ENCODE measurements at places on chromosomes 1 and 21.

- DNase-seq = no peak
Observed at GRCh38 chr1:8097077-8097799, 71.1 kb upstream of the ERRFI1 start.

- DNase-seq = no peak
Observed at GRCh38 chr1:101073836-101074235, 48.3 kb upstream of the DPH5 start.

- DNase-seq = no peak
Observed at GRCh38 chr1:222241410-222241809, 306.5 kb downstream of the HHIPL2 start.

DNA sequence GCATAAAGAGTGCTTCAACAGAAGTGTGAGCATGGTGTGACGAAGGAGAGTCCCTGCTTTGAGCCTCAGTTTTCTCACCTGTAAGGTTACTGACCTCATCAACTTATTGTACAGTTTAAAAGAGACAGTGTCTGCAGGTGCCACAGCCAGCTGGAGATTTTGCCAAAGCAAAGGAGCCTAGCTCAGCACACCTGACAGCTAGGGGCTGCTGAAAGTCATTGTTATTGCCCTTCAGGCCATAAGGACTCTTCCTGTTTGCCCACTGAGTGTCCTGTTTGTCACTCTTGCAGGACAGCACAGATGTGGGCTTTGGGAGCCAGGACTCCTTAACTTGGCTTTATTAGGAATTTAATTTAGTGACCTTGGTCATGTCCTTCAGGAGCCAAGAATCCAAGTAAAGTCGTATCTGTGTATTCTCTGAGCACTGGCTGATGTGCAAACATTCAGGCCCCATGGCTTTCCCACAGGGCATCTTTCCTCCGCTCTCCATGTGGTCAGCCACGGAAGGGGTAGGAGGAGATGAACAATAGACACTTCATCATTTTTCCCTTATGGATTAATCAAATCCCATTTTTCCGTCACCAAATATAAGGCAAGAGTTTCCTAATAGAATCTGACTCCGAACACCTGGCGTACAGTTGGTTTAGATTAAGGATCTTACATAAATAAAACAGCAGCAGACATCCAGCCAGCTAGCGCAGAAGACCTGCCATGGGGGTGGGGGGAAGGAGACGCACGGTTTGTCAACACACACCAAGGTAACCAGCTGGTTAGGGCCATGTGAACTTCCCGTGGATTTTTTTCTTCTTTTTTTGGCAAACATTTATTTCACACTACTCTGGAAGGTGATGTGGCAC, 43.1 kb upstream of the KANK4 start:
- no peak for DNase-seq

Data from activated T-cell treated with anti-CD3 and anti-CD28 coated beads for 48 hours (primary cell).